ENCODE measurements at places on chromosomes 7 and 10.
A peak's percentile ranks its signal among the peaks of the same experiment; 100 is the strongest.

DNA sequence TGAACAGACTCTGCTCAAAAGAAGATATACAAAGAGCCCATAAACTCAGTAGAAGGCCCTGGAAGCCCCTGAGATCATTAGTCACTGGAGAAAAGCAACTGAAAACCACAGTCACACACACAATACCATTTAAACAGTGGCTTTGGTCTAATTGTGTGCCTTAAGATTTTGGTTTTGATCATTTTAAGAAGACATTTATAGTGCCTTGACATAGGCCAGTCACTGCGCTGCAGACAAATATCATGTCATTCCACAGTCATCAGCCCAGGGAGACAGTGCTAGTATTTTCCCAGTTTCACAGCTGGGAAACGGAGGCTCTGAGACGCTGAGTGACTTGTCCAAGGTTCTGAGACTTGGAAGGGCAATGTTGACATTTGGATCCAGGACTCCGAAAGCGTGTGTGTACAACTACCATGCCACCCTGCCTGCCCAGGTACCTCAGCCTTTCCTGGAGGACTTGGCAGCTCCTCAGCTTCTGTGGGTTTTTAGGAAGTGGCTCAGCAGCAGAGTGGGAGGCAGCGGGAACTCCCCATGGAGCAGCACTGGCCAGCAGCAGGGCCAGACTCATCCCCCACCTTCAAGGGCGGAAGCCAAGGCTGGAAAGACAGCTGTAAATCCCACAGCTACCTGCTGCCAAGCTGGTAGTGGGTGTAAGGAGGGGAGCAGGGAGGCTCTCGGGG, 173.9 kb downstream of the WDR11 start:
- no peak for DNase-seq

DNA sequence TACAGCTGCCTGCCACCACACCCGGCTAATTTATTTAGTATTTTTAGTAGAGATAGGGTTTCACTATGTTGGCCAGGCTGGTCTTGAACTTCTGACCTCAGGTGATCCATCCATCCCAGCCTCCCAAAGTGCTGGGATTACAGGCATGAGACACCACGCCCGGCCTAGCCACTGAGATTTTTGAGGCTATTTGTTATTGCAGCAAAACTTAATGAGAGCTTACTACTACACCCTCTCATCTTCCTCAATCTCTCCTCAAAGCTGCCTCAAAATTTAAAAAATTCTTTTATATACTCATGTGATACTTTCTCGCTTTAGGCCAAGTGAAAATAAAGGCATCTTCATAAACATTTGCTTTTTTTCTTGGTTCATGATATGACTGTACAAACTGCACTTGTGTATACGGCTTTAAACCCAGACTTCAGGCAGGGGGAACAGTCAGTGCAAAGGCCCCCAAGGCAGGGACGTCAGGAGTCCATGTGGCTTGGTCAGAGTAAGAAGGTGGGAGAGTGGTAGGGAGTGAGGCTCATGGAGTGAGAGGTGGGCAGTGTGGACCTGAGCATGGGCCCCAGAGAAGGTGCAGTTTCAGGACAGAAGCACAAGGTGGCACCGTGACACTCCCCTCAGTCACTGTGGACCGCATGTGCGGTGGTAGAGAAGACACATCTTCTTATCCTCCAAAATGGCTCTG, 55.5 kb downstream of the SYPL1 start:
- peak; percentile 68 for DNase-seq

DNA sequence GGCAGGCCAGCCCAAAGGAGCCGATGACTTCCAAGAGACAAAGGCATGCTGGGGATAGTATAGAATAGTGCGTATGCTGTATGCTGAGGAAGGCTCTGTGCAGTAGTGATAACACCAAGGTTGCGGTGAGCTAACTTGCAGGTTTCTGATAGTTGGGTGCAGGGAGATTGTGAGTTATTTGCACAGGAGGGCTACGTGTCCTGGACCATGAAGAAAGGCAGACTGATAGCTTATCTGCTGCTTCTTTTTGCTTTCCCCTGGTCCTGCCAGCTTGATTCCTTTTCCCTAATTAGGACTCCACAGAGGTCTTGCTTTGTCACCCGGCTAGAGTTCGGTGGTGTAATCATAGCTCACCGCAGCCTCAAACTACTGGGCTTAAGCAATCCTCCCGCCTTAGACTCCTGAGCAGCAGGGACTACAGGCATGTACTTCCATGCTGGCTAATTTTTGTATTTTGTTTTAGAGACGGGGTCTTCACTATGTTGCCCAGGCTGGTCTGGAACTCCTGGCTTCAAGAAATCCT, 43.9 kb upstream of the ARHGAP12 start:
- DNase-seq = no peak

DNA sequence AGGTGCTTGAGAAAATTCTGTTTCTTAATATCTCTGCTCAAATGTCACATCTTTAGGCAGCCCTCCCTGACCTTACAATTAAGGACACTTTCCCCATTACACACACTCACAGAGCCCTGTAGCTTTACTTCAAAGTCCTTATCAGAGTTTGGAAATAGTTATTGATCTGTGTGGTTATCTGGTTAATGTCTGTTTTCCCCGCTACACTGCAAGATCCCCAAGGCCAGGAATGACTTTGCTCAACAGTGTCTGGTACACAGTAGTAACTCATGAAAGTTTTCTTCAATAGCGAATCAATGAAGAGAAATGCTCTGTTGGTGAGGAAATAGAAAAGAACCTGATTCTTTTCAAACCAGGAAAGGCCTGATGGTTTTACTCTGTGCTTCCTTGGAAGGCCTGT, 554.4 kb downstream of the REEP3 start:
- no peak for DNase-seq
